Left cardiac atrium (tissue), 4 donors: ENCODE measurements at places on chromosomes 3 and 15. TPM values are rescaled to one million over a fixed set of nuclear protein-coding genes. Genes with fewer than 3 reads are reported as not detected.
A peak's percentile ranks its signal among the peaks of the same experiment; 100 is the strongest.

EPHA3 gene
- total RNA-seq = 8.1 TPM

DNA sequence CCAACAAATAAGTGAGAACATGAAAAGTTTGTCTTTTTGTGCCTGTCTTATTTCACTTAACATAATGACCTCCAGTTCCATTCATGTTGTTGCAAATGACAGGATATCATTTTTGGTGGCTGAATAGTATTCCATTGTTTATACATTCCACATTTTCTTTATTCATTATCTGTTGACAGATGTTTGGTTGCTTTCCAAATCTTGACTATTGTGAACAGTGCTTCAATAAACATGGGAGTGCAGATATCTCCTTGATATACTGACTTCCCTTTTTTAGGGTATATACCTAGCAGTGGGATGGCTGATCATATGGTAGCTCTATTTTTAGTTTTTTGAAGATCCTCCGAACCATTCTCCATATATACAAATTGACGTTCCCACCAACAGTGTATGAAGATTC lies 19.1 kb upstream of the CD200R1L start:
- DNase-seq = no peak

DNA sequence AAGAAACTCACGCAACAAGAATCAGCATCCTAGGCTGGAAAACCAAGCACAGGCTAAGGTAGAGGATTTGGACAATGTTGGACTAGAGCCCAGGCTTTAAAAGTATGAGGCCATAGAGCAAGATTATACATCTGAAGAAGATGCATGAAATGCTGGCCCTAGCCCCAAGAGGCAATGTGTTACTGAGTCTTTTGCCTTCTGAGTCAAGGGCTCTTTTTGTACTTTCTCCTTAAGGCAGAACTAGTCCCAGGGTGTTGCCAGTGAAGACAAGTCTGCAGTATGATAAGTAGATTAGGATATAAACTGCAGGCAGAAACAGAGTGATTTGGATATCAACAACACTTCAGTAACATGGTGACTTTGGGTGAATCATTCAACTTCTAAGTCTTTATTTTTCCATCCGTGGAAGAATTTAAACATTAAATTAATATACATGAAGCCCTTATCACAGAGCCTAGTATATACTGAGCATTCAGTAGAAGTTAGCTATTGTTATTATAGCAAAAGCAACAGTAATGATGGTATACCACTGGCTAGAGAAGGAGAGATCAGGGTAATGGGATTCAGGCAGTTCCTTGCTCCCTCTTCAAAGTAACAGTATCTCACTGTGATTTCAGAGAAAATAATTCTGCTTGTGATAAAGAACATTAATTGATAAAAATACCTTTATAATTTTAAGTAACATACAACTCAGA lies 99.9 kb upstream of the MLF1 start:
- DNase-seq = no peak

GPR87 gene
- not detected for total RNA-seq

CTDSPL gene
- total RNA-seq = 46.4 TPM

DNA sequence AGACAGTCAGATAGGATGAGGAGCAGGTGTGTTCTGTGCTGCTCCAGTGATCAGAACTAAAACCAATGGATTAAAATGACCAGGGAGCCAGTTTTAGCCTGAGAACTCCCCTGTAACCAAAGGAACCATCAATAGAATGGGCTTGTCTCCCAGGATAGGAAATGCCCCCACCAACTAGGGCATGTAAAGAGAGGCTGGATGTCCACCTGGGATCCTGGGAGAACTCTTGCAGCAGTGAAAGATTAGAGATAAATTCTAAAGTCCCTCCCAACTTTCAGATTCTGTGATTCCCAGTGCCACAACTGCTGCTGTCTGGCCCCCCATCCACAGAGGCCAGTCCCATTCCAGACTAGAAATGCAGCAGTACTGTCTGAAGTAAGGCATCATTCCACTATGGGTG lies 33.8 kb downstream of the HDC start:
- DNase-seq = no peak

- no peak for DNase-seq
Measured at GRCh38 chr3:127990051-127990450, 62.2 kb upstream of the SEC61A1 start.

RPUSD3 gene
- total RNA-seq = 36.3 TPM

SERPINI2 gene
- total RNA-seq = 1.1 TPM

DNA sequence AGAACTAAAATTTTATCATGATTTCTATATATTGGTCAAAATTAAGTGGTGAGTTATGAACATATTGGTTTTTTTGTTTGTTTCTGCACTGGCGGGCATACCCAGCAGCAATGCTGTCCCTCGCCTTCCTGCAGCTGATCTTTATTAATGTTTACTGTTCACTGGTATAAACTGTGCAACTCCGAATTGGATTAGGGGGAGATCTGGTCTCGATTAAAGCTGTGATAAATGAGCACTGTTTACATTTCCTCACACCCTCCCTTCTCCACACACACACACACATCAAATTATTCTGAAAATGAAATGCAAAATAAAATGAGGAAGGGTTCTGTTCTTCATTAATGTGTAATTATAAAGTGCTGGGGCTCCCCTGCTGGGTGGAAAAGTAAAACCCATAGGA lies 48.5 kb upstream of the DAZL start:
- no peak for DNase-seq

DNA sequence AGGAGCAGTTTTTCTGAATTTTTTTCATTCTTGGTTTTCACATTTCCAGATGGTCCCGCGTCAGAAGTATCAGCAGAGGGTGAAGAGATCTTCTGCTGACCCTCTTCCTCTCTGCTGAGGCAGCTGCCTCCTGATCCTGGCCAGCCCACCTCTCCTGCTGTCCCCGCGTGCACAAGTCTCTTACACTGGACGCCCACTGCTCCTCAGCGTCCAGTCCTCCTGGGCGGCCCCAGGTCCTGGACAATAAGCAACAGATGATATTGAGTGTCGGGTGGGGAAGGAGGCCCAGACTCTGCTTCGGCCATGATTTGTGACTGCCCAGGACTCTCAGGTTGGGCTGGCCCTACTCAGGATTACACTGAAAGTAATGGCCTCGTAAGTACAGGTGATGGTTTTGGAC lies 50.1 kb downstream of the KLHL25 start:
- no peak for DNase-seq

DNA sequence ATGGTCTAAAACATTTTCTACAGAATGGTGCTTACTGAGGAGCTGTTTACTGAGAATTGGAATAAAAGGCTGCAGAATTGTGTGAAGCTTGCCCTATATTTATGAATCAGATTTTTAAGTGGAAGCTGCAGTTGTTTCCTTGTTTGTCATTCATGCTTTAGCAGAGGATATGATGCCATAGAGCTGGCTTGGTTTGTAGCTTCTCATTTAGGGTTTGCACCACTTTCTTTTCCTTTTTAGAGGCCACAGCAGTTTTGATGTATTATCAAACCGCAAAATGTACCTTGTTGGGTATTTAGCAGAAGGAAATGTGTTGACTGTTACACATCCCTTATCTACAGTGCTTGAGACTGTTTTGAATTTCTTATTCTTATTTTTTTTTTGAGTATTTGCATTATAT lies 66.2 kb downstream of the RASA2 start:
- DNase-seq = no peak

- DNase-seq = no peak
Measured at GRCh38 chr3:30473374-30474051, 132.9 kb upstream of the TGFBR2 start.

DNA sequence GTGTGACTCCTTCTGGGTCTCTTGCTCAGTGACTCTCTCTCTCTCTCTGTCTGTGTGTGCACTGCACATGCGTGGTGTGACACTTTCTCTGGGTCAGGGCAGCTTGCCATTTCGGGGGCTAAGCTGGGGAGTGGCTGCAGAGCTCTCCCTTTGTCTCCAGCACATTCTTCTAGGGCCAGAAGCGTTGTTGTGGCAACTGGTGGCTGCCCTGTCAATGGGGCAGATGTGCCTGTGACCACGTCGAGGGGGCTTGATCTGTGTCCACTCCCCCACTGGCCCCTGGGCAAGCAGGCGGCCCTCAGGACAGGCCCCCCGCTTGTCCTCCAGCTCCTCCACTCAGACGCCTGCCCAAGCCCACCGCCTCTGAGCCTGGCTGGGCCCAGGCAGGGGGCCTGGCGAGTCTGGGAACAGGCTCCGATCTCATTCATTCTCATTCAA lies 67.8 kb downstream of the WNT7A start:
- DNase-seq = no peak

CFAP100 gene
- total RNA-seq = not detected

DNA sequence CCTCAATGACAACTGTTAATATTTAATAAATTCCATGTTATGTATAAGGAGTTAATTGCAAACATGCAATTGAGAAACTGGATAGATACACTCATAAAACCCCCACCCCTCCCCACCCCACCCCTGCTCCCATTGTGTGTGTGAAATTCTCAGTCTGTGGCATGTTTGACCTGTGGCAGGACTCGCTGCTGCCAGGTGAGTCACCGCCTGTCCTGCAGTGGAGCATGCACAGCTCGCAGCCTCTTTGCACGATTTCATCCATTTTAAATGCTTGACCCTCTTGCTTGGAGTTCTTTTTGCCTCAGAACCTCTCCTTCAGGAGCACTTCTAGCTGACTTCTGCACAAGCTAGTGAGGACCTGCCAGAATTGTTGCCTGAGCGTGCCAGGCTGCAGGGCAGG lies 5.3 kb upstream of the APEH start:
- DNase-seq = no peak

- no peak for DNase-seq
Measured at GRCh38 chr3:85594676-85595075, 635.9 kb downstream of the CADM2 start.

- no peak for DNase-seq
Measured at GRCh38 chr15:24899795-24900194, 55.0 kb upstream of the SNRPN start.

DNA sequence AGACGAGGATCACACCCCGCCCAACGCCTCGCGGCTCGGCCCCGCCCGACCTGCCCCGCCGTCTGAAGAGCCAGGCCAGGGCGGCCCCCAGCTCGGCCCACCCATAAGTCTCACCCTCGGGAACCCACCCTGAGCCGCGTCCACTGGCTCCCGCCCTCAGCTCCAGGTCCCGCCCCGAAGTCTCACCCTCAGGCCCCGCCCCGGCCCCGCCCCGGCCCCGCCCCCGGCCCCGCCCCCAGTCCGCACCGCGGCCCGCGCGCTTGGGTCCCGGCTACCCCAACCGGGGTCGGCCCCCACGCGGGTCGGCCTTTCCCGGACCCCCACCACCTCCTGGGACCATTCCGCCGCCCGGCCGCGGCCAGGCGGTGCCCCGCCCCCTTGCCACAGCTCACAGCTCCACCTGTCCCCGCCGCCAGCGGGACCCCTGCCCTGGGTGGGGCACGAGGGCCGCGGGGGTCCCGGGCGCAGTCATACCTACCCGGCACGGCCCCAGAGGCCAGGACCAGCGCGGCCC lies 489 bp downstream of the CSPG5 start:
- peak; percentile 48 for DNase-seq

DNA sequence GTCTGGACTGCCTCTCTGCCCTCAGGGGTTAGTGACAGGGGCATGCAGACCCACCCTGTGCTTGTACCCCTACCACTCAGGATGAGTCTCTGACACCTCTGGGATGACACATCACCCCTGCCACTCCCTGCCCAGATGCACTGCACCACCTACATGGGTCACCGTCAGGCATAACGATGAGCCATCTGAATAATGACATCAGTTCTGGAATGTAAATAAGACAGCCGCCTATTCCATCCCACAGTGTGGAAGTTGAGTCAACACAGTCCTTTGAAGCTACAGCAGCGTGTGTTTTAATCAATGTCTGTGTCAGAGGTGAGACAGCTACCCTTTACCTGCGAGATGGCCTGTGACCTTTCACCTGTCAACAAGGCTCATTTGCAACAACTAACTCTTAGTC lies 268.7 kb upstream of the ARRDC4 start:
- no peak for DNase-seq

- peak; percentile 13 for DNase-seq
Measured at GRCh38 chr15:77983708-77984445, 93.6 kb downstream of the TBC1D2B start.

DNA sequence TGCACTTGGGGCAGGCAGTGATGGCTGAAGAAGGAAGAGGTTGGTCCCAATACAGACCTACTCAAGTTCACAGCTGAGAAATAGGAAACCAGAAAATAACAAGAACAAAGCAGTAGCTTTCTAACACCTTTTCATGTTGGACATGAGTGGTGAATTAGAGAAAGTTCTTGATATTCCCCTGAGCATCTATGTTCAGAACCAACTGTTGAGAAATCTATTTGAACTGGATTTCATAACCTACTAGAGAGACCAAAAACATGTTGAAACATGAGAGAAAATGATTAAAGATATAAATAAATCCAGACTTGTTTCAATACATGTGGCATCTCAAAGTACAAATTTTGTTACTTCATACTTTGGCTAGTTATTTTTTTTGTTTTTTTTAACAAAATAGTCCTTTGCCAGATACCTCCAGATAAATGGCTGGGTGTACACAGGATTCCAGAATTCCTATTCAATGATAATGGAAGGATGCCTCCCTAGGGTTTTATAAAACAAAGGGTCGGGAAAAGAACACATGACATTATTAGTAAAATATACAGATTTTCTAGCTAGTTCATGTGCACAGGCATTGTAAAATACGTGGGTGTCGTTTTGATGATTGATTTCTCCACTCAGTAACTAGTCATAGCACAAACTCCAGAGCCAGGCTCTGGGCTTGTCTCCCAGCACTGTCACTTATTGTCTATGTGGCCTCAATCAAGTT lies 34.4 kb upstream of the TNFSF10 start:
- no peak for DNase-seq

GRCh38 chr3:48750856-48751255 lies 33.8 kb upstream of the IP6K2 start:
- DNase-seq = no peak

DNA sequence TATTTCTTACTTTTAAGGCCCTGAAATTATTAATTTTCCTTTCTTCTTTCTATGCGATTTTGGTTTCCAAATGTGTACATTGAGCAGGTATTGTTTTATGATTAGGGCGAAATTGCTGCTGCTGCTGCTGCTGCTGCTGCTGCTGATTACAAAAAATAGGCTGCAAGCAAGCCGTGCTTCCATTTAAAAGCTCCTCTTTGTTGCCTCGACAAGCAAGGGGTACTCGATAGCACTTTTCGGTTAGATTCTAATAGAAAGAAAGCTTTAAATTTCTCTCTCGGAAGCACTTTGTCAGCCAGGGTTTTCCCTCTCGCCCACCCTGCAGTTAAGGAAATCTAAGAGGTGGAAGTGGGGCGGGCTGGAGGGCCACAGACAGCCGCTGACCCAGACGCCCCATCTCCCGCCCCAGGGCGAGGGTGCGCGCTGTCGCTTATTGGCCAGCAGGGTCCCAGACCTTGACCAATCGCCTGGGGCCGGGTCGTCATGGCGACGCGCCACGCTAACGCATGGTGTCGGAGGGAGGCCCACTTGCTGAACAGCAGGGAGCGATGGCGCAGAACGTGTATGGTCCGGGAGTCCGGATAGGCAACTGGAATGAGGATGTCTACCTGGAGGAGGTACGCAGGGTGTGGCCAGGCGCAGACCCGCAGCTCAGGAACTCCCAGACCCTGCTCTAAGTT lies at the start of gene CFAP161:
Gene CFAP161, plus strand, starts transcription at position 489 of the 680 bp plus-strand sequence. Its CDS starts 60 bp downstream, at position 549.
- peak; percentile 91 for DNase-seq

DNA sequence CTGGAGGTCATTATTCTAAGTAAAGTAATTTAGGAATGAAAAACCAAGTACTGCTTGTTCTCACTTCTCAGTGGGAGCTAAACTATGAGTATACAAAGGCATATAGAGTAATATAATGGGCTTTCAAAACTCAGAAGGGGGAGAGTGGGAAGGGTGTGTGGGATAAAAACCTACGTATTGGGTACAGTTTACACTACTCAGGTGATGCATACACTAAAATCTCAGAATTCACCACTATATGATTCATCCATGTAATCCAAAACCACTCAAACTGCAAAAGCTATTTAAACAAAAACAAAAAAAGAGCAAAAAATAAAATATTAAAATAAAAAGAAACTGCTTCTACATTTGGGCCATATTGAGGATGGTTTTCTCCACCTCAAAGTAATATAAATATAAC lies 623.3 kb downstream of the NSUN3 start:
- DNase-seq = no peak
